Amniotic stem cell (primary cell): ENCODE measurements at places on chromosomes 3 and 15.

GRCh38 chr15:62486041-62486440 lies 321.0 kb upstream of the C2CD4B start:
- DNase-seq = no peak

GRCh38 chr3:144141496-144141895 lies 169.9 kb downstream of the DIPK2A start:
- no peak for DNase-seq

DNA sequence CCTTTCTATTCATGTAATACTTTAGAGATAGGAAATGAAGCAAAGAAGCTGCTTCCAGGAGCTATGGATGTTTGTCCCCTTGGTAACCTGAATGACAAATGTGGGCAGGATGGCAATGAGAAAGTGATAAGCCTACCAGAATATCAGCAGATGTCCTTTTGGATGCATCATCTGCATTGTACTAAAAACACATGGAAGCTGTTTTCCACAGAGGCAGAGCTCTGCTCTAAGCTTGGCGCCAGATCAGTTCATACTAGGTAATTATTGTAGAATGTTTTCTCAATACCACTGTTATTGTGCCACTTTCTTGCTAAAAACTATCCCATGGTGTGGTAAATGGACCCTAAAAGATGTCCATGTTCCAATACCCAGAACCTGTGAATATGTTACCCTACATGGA lies 100.2 kb downstream of the DTWD1 start:
- DNase-seq = no peak

DNA sequence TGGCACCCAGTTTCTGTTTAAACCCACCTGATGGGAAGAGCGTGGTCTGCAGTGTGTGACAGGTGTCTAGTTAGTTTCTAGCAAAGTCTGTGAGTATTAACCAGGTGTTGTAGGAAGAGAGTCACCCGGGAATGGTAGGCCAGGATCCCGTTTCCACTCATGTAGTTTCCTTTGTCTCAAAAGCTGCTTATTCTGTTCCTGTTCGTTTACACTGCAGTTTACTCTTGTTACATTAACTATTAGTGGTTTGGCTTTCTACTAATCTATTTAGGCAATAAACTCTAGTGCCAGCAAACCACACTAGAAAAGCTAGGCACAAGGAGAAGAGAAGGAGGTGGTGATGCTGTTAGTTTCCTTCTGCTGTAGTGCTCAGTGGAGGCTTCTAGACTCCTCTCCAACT lies 32.7 kb downstream of the WDR76 start:
- no peak for DNase-seq

DNA sequence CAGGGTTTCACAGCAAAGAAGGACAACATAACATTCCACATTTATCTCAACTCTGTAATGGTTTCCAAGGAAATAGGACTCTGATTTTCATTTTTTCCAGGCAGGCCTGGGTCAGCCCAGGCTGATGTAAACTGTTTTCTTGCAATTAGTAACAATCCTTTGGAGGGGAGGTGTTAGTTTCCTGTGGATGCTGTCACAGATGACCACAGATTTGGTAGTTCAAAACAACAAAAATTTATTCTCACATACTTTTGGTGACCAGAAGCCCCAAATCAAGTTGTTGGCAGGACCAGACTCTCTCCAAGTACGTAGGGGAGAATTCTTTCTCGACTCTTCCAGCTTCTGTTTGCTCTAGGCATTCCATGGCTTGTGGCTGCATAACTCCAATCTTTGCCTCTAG lies 88.0 kb downstream of the EDEM1 start:
- no peak for DNase-seq
